GM23338 (cell line): ENCODE measurements at places on chromosomes 6 and 20. TPM values are rescaled to one million over a fixed set of nuclear protein-coding genes. Genes with fewer than 3 reads are reported as not detected.

Gene DCBLD1
- polyA plus RNA-seq, result 3.2 and 4.2 TPM in 2 replicates

- H3K36me3 ChIP-seq, result no peaks in the 10 kb centered on the region
- no peak overlapping the region for H3K4me3 ChIP-seq
- DNase-seq, result no peak
- H3K4me1 ChIP-seq, result no peaks in the 10 kb centered on the region
- no peak overlapping the region for H3K27ac ChIP-seq
Measured at GRCh38 chr20:36320898-36321695, 15.0 kb downstream of the DLGAP4 start.

GRCh38 chr6:44071670-44072451 is 55.4 kb downstream of the MRPL14 start:
- no peak overlapping the region for H3K27ac ChIP-seq
- peaks cover 26% of the 10 kb centered on the region for H3K4me1 ChIP-seq
- no peak overlapping the region for H3K4me3 ChIP-seq

Gene TSBP1
- 0.15 TPM in 1 of 2 replicates, not detected in the other for polyA plus RNA-seq

- no peak overlapping the region for H3K27ac ChIP-seq
- no peak overlapping the region for H3K4me3 ChIP-seq
- H3K27me3 ChIP-seq, result no peaks in the 10 kb centered on the region
- no peaks in the 10 kb centered on the region for H3K36me3 ChIP-seq
Measured at GRCh38 chr6:157795841-157796240, 27.2 kb upstream of the SNX9 start.

- H3K4me3 ChIP-seq, result no peak overlapping the region
- peaks cover 3% of the 10 kb centered on the region; the same call in 1 of the 2 replicates for H3K36me3 ChIP-seq
- no peaks in the 10 kb centered on the region for H3K4me1 ChIP-seq
Measured at GRCh38 chr20:42790111-42790510, 399.6 kb downstream of the PTPRT start.

Gene TTK
- 39.5 and 50.7 TPM in 2 replicates for polyA plus RNA-seq

Gene POM121L2
- polyA plus RNA-seq, result 0.13 TPM in 1 of 2 replicates, not detected in the other

GRCh38 chr6:81031416-81031815 is 721.1 kb downstream of the TENT5A start:
- DNase-seq, result no peak
- H3K4me1 ChIP-seq, result no peaks in the 10 kb centered on the region
- H3K27me3 ChIP-seq, result no peaks in the 10 kb centered on the region
- no peaks in the 10 kb centered on the region for H3K36me3 ChIP-seq
